ENCODE measurements at places on chromosomes 13 and 19.

DNA sequence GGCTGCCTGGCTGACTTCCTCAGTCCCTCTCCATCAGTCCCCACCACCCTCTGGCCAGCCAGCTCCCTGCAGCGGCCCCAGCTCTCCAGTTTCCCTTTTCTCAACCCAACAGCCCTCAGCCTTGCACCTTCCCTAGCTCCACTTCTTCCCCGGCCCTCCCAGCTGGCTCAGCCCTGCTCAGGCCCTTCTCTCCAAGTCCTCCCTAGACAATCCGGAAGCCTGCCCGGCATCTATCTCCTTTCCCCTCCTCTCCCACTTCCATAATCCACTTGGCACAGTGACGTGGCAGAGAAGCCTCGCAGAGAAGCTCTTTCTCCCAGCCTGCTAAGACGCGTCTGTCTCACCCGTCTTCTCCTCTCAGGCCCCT lies 1.1 kb downstream of the UBXN6 start:
- no peak overlapping the region for H3K4me3 ChIP-seq
- no peaks in the 10 kb centered on the region for H3K27me3 ChIP-seq
- H3K27ac ChIP-seq = no peak overlapping the region
- H3K36me3 ChIP-seq = peaks cover 3% of the 10 kb centered on the region

DNA sequence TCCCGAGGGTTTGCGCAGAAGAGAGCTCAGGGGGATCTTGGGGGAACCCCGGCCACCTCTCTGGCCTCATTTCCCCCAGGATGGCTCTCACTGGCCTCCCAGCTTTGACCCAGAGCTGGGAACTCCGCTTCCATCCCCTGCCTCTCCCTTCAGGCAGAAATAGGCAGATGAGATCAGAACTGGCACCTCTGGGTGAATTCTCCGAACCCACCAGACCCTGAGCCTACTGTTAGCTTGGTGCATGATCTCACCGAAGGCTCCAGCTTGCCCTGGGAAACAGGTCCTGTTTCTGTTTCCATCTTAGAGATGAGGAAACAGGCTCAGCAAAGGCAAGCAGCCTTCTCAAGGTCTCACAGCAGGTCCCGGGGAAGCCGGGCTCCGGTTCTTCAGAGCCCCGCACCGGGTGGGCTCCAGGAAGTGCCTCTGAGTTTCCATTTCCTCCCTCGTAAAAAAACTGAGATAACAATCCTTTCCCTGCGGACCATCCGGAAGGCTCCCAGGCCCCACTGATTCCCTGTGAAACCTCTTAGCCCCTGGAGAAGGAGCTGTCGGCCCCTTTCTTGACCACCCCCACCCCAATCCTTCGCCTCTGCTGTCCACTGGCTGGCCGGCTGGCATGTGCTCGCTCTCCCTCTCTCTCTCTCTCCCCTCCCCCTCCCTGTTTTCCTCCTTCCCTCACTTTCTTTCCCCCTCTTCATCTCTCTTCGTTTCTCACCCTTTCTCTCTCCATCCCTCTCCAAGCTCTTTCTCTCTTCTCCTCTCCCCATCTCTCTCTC lies 2.1 kb downstream of the NECTIN2 start:
- peak overlapping the region; percentile 38 for H3K27ac ChIP-seq
- H3K4me1 ChIP-seq = peaks cover 6% of the 10 kb centered on the region
- peak overlapping the region; percentile 98 for H3K4me3 ChIP-seq
- DNase-seq = no peak

GRCh38 chr13:31377946-31378345 lies 178.2 kb downstream of the B3GLCT start:
- H3K36me3 ChIP-seq = no peaks in the 10 kb centered on the region
- H3K4me3 ChIP-seq = no peak overlapping the region
- no peaks in the 10 kb centered on the region for H3K27me3 ChIP-seq

DNA sequence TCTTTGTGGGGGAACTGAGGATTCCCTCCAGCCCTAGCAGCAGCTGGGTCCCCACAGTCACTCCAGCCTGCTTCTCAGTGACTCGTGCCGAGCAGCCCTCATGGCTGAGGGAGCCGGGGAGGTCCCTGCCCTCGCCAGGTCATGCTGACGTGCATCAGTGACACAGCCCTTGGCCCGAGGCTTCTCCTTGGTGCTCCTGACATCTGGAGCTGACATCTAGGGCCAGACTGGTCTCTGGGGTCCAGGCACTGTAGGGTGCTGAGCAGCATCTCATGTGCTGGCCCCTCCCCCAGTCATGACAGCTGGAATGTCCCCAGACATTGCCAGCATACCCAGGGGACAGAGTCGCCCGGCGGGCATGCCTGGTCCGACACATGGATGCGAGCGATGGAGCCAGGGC lies 14.4 kb downstream of the COMP start:
- H3K27ac ChIP-seq = no peak overlapping the region
- H3K27me3 ChIP-seq = peaks cover 33% of the 10 kb centered on the region
- DNase-seq = no peak
- no peak overlapping the region for H3K4me3 ChIP-seq
- H3K4me1 ChIP-seq = 0 out of 2 replicates have a peak, but pooled peaks cover 2% of the 10 kb centered on the region

DNA sequence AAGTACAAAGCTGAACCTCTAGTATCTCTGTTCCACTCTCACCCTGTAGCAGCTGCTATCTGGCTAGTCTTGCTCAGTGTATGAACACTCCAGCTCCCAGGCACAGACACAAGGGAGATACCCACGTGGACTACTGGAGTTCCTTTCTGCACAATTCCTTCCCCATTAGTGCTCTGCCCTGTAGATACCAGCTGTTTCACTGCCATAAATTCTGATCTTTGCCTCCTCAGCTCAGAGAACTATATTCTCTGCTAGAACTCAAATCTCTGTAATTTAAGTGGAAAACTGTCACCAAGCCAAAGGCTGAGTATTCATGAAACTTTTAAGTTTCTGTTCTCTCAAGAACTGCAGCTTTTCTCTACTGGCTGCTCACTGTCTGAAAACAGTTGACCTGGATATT lies 273.7 kb downstream of the DIAPH3 start:
- no peak overlapping the region for H3K27ac ChIP-seq
- H3K4me3 ChIP-seq = no peak overlapping the region
- H3K27me3 ChIP-seq = no peaks in the 10 kb centered on the region
- H3K36me3 ChIP-seq = no peaks in the 10 kb centered on the region

- DNase-seq = no peak
- H3K27ac ChIP-seq = no peak overlapping the region
- no peaks in the 10 kb centered on the region for H3K27me3 ChIP-seq
- peak overlapping the region; percentile 9 for H3K4me3 ChIP-seq
- H3K4me1 ChIP-seq = no peaks in the 10 kb centered on the region
These were observed 2.4 kb downstream of the DZIP1 start for GRCh38 chr13:95642028-95642621.

GRCh38 chr19:7925171-7925851 lies 624 bp downstream of the CTXN1 start:
- no peaks in the 10 kb centered on the region for H3K27me3 ChIP-seq
- DNase-seq = no peak
- peak overlapping the region; percentile 50 for H3K4me3 ChIP-seq
- 0 out of 2 replicates have a peak, but pooled peaks cover 5% of the 10 kb centered on the region for H3K4me1 ChIP-seq

DNA sequence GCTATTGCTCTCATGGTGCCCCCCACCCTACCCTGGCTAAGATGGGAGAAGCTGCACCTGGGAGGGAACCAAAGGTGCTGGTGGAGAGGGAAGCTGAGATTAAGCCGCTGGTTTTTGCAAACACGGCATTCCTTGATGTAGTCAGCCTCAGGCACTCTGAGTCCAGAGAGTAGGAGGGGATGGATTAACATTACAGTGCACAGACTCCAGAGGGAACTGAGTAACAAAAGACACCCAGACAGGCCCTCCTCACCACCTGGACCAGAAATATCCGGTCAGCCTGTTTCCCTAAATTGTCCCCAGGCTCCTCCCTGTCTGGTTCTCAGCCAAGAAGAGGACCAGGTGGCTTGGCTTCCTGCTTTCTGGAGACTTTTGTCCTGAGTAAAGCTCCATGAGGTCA lies 28.9 kb upstream of the PABPC3 start:
- DNase-seq = no peak
- peaks cover 4% of the 10 kb centered on the region for H3K4me1 ChIP-seq
- H3K36me3 ChIP-seq = no peaks in the 10 kb centered on the region
- H3K4me3 ChIP-seq = no peak overlapping the region

DNA sequence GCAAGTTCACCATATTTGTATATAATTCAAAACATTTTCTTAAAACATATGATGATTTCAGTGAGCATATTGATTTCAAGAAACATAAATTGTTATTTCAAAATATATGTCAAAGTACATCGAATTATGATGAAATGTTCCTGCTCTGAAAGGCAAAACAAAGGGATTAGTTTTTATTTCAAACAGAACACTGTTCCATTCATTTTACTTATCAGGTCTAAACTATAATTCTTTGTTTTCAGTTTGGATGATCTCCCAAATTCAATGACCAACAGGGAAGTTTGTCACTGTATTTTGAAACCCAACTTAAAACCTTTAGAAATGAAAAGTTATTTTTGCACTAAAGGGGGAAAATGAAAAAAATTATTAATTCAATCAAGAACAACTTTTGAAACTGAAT lies 610.2 kb downstream of the SLITRK1 start:
- H3K27ac ChIP-seq = no peak overlapping the region
- no peaks in the 10 kb centered on the region for H3K36me3 ChIP-seq
- no peaks in the 10 kb centered on the region for H3K27me3 ChIP-seq
- H3K4me3 ChIP-seq = no peak overlapping the region
- DNase-seq = no peak
- H3K4me1 ChIP-seq = 0 out of 2 replicates have a peak, but pooled peaks cover 2% of the 10 kb centered on the region

- no peak overlapping the region for H3K27ac ChIP-seq
- no peak for DNase-seq
- H3K4me3 ChIP-seq = peak overlapping the region; percentile 98
- H3K36me3 ChIP-seq = peaks cover 6% of the 10 kb centered on the region
- no peaks in the 10 kb centered on the region for H3K27me3 ChIP-seq
- H3K4me1 ChIP-seq = peaks cover 4% of the 10 kb centered on the region
These were observed 665 bp upstream of the ATG4D start for GRCh38 chr19:10543059-10543419.

DNA sequence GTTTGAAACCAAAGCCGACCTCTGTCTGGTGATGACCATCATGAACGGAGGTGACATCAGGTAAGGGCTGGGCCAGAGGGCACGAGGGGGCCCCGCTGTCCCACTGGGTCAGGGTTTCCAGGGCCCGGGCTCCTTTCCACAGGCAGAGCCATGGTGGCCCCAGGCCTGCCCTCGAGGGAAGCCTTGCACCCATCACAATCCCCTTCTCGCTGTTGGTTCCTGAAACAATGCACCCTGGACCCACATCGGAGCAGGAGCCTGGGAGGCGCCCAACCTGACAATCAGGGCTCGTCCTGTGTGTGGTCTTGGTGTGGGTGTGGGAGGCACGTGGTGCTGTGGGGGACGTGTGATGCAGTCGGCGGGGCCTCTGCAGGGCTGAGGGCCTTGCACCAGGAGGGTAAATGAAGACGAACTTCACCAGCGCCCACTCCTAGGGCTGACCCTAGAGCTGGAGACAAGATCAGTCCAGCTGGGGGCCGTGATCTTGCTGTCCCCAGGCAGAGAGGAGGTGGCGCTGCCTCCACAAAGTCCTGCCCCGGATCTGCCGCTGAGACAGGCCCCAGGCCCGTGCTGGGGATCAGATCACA lies 2.8 kb downstream of the GRK1 start:
- no peak overlapping the region for H3K27ac ChIP-seq
- H3K36me3 ChIP-seq = no peaks in the 10 kb centered on the region
- no peak overlapping the region for H3K4me3 ChIP-seq
- no peak for DNase-seq
- H3K4me1 ChIP-seq = no peaks in the 10 kb centered on the region

DNA sequence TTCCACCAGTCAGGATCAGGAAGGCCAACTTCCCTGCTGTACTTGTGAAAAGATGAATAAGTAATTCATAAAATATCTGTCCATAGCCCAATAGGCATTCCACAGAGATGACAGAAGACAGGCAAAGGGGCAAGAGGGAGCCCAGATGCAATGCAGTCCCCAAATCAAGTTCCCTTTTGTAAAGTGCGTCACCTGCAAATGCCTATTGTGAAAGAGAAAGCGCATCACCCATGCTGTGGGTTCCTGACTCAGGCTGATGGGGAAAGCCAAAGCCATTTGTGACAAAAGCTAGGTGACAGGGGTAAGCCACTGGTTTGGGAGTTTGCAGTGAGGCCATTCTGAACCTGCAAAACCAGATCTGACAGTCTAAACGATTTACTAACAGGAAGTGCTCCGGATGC lies 157.5 kb upstream of the ZNF536 start:
- no peak for DNase-seq
- no peak overlapping the region for H3K4me3 ChIP-seq
- peaks cover 2% of the 10 kb centered on the region for H3K4me1 ChIP-seq
- H3K27ac ChIP-seq = no peak overlapping the region
- H3K27me3 ChIP-seq = no peaks in the 10 kb centered on the region
- H3K36me3 ChIP-seq = no peaks in the 10 kb centered on the region

DNA sequence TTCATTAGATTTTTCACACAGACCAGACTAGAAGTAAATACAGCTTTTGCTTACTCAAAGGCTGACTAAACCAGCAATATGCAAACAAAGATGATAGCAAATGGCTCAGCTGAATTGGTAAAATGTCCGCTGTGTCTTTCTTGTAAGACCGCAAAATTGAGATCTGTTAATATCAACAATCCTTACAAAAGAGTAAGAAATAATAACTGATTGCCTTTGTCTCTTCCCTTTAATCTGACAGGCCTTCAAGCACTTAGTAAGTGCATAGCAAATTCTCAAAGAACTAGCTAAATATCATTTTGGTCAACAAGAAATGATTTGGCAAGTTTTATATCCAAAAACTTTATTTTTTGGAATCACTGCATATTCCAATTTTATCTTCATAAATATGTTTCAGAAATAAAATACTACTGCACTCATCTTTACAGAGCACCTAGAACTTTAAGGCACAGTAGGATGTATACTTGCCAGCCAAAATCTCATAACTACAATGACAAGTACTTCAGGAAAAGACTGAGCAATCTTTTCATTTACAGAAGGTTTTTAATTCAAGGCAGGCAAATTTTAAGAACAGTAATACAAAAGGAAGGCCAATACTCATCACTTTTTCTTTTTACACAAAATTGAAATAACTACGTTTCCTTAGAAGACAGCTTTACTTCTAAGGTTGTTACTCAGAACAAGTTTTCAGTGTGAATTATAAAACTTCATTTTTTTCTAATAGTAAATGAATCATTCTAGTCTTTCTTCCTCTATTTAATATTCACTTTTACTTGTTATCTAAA lies 1.1 kb downstream of the ELF1 start:
- DNase-seq = no peak
- H3K4me1 ChIP-seq = no peaks in the 10 kb centered on the region
- H3K36me3 ChIP-seq = no peaks in the 10 kb centered on the region
- no peak overlapping the region for H3K27ac ChIP-seq
- no peaks in the 10 kb centered on the region for H3K27me3 ChIP-seq

DNA sequence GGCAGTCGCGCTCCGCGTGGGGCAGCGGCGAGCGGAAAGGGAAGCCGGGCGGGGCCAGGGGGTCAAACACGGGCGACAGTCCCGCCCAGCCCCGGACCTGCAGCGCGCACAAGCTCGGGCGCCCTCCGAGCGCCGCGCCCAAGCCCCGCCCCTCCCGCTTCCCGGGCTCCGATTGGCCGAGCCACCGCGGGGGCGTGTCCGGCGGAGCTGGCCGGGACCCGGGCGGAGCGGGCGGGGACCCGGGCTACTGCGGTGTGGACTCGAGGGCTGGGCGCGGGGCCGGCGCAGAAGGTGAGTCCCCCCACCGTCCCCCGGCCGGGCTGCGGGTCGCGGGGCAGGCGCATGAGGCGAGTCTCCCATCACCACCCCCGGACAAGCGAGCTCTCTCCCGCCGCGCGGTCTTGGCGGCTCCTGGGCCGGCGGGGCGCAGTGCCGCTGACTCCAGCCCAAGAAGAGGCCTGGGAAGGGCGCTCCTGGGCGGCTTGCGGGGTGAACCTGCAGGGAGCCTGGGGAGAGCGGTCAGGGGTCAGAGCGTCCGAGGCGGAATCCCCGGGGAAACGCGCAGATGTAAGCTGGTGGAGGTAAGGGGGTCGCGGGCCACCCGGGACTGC lies at the start of gene PLEKHF1:
Gene PLEKHF1 (plus strand): TSS at position 247 of the 611 bp plus-strand sequence. CDS start 8,379 bp downstream, outside the sequence.
- no peaks in the 10 kb centered on the region for H3K27me3 ChIP-seq
- peak; percentile 57 for DNase-seq
- H3K27ac ChIP-seq = no peak within 1 kb of the TSS
- H3K4me1 ChIP-seq = peaks cover 8% of the 10 kb centered on the region

Measured in iPS DF 6.9 (cell line).